GM12864 (cell line): ENCODE measurements at places on chromosomes 1 and 21.

DNA sequence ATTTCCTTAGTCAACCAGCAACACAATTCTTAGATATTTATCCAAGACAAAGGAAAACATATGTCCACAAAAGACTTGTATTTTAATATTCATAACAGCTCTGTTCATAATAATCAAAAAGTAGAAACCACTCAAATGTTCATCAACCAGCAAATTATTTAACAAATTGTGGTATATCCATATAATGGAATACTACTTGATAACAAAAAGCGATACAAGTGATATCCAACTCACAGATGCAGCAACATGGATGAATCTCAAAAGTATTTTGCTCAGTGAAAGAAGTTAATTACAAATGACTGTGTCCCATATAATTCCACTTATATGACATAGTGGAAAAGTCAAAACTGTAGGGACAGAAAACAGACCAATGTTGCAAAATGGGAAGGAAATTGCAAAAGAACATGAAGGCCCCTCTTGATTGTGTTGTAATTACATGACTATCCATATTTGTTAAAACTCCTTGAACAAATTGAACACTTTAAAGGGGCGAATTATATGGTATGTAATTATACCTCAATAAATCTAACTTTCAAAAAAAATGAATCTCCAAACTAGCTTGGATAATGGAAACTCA, 116.9 kb downstream of the EDEM3 start:
- DNase-seq = no peak

- DNase-seq = no peak
Observed at GRCh38 chr1:54018635-54019034, 649 bp upstream of the LDLRAD1 start.

GRCh38 chr1:38915352-38915948, 26.2 kb downstream of the RHBDL2 start:
- no peak for DNase-seq

DNA sequence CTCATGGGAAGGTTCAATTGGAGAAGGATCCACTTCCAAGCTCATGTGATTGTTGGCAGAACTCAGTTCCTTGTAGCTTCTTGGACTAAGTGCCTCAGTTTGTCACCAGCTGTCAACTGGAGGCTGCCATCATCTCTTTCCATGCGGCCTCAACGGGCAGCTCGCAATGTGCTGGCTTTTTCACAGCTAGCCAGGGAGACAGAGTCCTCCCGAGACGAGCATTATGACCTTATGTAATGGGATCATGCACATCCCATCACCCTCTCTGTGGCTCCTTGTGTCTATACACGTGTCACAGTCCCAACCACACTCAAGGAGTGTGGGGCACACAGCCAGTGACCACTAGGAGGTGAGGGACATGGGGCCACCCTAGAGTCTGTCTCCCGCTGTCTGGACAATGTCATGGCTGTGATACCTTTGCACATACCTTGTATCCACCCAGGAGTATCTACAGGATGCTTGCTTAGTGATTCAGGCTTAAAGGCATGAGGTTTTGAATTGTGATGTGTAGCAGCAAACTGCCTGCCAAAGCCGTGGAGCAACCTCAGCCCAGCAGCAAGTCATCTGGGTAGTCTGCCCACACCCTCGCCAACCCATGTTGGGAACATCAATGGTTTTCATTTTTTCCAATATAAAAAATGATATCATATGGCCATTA, 3.9 kb upstream of the KRTAP10-6 start:
- no peak for DNase-seq

GRCh38 chr1:34754964-34755637, at the start of gene GJB5:
TSS of gene GJB5 (plus strand) at chr1:34755047. CDS start at chr1:34757331, 2,284 bp downstream.
- no peak for DNase-seq

- DNase-seq = no peak
Observed at GRCh38 chr1:100219457-100219856, 30.2 kb downstream of the DBT start.

DNA sequence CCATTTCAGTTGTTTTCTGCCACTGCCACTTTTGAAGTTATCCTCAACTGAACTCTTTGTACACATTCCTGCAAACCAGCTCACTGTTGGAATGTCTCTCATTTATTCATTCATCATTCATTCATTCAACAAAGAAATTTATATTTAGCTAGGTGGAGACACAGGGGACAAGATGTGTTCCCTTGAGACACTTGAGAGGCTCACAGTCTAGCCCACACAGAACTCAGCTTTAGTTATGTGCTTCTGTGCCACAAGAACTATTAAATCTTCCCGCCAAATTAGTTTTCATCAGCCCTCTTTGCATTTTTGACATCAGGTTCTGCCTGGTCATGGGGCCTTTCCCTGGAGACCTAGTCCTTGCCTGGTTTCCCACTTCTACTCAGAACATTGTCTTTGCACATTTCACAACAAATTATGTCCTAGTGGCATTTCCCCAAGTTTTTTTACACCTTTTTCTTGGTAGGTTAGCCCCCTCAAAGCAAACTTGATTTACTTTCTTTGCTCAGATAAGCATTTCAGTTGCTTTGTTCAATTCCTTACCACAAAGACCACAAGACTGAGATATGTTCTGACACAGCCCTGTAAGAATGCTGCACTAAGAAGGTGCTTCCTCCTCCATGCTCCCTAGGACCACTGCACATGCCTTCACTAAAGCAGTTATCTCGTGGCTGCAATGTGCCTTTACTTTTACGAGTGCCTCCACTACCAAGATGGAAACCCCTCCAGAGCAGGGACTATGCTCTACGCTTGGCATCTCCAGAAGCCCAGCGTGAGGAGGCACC, 31.0 kb downstream of the ILDR2 start:
- no peak for DNase-seq

- no peak for DNase-seq
Observed at GRCh38 chr21:38400195-38400919, 97.9 kb downstream of the ERG start.

GRCh38 chr1:40884055-40884795, 22.1 kb upstream of the CITED4 start:
- DNase-seq = no peak

DNA sequence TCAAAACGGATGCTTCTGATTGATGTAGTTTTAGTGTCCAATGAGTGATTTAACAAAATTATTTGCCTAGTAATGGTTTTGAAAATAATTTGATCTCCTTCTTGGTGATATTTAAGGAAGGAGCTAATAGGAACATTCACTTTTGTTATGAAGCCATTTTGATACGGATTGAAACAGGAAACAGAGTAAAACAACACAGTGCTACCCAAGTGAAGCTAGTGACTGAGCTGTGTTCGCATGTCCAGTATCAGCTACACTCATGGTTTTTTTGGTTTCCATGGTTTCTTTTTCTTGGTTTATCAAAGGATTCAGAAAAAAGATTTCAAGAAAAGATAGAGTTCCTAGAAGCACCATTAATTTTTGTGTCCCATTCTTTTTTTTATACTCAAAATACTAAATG, 40.1 kb upstream of the PLEKHO1 start:
- no peak for DNase-seq

DNA sequence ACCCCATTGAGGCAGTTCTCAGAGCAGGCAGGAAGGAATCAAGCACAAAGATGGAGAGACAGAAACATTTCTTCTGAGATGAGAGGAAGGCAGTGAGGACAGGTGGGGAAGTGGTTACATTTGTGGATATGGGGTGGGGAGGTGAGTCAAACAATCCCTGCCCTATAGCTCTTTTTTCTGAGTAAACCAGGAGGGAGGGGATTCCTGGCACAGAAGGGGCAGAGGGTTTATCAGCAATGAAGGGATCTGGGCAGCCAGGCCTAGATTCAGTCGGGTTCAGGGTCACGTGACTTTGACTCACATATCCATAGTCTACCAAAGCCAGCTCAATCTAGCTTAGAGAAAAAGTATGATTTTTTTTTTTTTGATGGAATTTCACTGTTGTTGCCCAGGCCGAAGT, 15.7 kb upstream of the PHC2 start:
- DNase-seq = no peak

GRCh38 chr1:199083680-199084079, 444.8 kb downstream of the PTPRC start:
- no peak for DNase-seq

GRCh38 chr1:188986745-188987417, 1490.8 kb downstream of the BRINP3 start:
- DNase-seq = no peak

DNA sequence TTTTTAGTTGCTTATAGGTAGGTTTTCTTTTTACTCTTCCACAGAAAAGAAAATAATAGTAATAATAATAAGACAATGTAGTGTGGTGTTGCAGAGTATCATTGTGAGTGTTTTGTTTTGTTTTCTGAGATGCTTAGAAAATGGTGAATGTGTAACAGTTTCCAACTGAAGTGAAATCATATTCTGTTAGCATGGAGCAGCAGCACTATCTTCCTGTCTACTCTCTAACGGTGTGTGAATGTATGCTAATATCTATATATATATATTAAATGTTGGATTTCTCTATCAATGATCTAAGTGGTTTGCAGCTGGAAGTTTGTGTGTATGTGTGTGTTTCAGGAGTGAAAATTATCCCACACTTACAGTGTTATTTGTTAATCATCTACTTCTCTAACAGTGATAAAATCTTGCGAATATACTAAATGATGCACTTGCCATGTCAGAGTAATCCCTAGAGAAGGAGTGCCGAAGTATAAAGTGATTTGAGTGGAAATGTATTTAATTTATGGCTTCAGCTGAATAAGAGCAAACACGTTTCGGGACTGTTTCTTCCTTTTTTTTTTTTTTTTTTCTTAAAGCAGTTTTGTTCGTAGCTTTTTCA, 377 bp downstream of the SAMD13 start:
- DNase-seq = no peak

- no peak for DNase-seq
Observed at GRCh38 chr1:244013100-244013499, 38.0 kb upstream of the ZBTB18 start.
